ENCODE measurements at places on chromosomes 5 and 9.
A peak's percentile ranks its signal among the peaks of the same experiment; 100 is the strongest.

GRCh38 chr5:20109326-20109725, 121.3 kb upstream of the CDH18 start:
- DNase-seq, result no peak

DNA sequence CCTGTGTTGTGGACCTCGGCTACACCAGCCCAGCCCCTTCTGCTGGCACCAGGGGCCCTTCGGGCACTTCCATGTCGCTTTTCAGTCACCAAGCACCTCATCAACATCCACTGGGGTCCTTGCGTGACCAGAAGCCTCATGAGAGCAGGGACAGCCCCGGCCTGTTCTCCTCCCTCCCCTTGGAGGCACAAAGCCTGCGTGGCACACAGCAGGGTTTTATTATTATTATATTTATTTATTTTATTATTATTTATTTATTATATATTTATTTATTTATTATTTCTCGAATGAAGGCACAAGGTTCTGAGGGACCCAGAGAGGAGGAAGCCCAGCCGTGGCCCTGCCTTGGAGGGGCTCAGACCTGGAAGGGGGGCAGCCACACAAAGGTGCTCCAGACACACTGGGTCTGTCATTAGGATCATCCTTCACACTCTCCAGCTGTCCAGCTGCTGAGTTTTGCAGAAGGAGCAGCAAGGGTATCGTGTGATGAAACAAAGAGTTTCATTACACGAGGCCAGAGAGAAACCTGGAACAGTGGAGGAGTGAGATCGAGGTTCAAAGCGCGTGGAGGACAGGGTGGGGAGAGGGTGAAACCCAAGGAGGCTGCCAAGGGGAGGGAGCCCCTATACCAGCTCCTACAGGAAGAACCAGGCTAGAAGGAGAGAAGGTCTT, 5.2 kb downstream of the VAV2 start:
- no peak for DNase-seq

GRCh38 chr5:99316484-99316883, 387.7 kb upstream of the CHD1 start:
- DNase-seq, result no peak

- DNase-seq, result no peak
Observed at GRCh38 chr5:84130006-84130580, 254.6 kb downstream of the EDIL3 start.

DNA sequence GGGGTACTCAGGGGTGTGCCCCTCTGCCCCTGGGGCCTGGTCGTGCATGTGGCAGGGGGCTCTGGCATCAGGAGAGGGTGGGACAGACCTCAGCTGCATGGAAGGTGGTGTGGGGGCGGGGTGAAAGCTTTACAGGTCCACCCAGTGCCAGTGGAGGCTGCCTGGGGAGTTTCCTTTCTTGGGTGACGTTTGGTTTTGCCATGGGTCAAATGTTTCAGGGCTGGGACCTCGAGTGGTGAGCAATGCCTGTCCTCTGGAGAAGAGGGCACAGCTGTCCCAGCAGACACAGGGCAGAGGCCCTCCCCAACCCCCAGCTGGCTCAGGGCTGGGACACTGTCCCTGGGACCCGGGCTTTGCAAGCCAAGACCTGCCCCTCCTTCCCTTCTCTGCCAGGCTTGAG, 3.6 kb downstream of the RXRA start:
- peak; percentile 17 for DNase-seq

DNA sequence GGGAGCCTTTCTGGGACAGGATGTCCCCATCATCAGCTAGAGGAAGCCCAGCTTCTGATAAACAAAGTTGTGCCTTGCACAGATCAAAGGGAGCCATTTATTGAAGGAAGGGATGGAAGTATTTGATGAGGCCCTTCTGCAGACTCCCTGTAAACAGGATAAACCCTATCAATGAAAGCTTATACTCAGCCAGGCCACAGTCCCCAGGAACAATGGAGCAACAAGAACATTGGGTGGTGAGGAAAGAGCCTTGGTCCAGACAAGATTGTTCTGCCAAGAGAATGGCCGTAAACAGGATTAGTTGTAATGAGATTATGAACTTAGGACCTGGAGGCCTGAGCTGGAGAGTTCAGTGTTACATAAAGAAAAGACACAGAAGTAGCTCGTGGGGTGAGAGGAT, 40.5 kb upstream of the LIFR start:
- DNase-seq, result no peak

DNA sequence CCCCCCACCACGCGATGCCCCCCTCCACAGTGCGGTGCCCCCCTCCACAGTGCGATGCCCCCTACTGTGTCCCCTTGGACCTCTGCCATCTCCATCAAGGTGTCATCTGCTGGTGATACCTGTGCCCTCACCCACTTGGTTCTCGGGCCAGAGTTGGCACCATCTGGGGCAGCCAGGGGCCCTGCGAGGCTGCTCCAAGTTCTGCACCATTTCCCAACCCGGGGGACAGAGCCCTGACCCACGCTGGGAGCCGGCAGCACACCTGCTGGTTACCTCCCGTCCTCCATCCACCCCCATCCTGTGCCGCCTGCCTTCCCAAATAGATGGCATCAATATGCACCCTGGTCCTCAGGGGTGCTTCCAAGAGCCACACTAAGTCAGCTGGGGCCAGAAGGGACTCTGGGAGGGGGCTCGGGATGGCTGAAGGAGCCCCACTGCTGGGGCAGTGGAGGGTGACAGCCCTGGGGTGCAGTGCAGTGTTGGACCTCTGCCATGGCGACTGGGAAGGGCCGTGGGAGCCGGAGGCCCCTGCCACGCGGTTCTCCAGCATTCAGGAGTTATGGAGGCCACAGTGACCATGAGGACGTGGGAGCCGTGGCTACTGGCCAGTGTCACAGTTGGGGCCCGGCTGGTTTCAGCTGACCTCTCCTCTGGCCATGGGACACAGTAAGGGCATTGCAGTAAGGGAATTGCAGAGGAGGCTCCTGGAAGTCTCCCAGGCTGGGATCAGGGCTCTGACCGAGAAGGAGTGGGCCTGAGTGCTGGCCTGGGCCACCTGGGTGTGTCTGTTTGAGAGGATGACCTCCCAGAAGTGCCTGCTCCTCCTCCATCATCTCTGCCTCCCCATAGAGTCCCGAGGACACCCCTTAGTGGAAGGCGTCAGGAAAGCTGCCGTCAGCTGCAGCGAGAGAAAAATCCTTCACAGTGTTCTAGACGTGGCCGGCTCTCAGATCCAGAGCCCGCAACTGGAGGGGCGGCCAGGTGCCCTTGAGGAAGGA, 44.2 kb upstream of the NOTCH1 start:
- DNase-seq, result no peak

GRCh38 chr9:106420511-106420944, 442.4 kb upstream of the ZNF462 start:
- peak; percentile 56 for DNase-seq

DNA sequence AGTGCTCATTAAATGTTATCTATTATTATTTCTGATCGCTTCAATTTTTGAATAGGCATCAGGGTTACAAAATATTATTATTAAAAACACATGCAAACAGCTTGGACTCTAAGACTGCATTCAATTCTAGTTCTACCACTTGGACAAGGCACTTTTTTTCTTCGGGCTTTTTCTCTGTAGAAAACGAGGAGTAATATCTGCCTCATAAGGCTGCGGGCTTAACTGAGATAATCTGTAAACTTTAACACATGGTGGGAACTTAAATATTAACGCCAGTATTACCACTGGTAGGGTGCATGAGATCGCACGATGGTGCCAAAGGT, 511 bp upstream of the SPDL1 start:
- DNase-seq, result no peak

- peak; percentile 47 for DNase-seq
Observed at GRCh38 chr9:106864373-106865143, 1.6 kb downstream of the ZNF462 start.

GRCh38 chr9:26551451-26551850, 341.2 kb downstream of the CAAP1 start:
- no peak for DNase-seq

Measured in EL (cell line).